ENCODE measurements at places on chromosomes 7 and 10.

DNA sequence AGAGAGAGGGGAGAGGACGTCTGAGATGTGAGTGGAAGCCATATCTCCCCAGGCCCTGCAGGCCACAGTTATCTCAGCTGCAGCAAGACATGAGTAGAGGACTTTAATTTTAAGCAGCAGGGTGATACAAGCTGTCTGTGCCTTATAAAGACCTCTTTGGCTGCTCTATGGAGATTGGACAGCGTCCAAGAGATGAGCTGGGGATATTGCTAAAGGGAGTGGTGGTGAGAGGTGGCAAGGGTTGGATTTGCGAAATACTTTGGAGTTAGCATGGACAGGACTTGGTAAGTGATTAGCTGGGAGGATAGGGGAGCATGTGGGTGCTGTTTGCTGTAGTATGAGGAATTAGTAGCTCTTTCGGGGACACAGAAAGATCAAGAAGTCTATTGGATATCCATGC lies 191.8 kb downstream of the CACNB2 start:
- no peak for DNase-seq

- DNase-seq = no peak
Observed at GRCh38 chr7:142668495-142668894, 80.8 kb upstream of the PRSS1 start.

DNA sequence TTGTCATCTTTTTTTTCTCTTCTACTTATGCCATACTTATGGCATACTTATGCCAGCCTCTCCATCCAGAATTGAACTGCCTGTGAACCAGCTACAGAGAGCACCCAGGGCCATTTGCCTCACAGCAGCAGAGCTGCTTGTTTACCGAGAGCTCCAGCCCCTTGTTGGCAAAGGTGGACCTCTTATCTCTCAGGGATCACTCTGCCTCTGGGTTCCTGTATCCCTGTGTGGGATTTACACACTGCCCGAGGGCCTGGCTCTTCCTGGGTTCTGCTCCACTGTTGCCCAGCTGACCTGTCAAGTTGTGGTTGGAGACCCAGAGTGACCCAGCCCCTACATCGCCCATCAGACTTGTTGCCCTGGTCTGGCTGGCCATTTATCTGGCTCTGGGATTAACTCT lies 22.3 kb downstream of the MRPS33 start:
- DNase-seq = no peak

- DNase-seq = no peak
Observed at GRCh38 chr7:156652886-156653568, 12.5 kb downstream of the RNF32 start.

DNA sequence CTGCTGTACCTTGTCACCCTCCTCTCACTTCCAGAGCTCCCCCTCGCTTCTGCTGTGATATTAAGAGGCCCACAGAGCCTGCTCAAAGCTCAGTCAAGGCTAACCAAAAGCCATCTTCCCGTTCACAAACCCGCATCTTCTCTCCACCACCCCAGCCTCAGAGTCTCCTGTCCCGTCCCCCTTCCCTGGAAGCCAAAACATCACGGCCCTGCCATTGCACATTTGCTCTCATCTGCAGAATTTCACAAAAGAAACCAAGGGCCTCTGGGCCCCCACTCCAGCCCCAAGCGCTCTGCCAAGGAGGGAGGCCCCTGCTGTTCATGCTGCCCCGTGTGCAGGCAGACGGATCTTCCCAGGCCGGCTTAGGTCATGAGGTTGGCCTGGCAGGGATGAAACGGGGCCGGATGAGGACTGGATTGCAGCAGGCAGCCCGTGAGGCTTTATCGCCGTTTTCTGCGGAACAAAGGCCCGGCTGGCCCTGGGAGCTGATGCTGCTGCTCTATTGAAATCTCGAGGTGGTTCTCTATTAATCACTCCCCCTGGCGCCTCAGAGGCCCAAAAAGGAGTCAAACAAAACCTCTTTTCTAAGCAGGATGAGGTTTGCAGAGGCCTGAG lies 31.6 kb upstream of the FOXK1 start:
- DNase-seq = no peak
